HCT116 (cell line): ENCODE measurements at places on chromosomes 3 and 15. TPM values are rescaled to one million over a fixed set of nuclear protein-coding genes. Genes with fewer than 3 reads are reported as not detected.

The CLRN1 gene
- not detected for total RNA-seq

The SLC38A3 gene
- total RNA-seq: 3.1 TPM

The TGM4 gene
- total RNA-seq: not detected

The UMPS gene
- total RNA-seq: 41.3 TPM

The GOLGA8G gene
- not detected for total RNA-seq

The GPR149 gene
- not detected for total RNA-seq

The DNASE1L3 gene
- total RNA-seq: not detected

- H3K36me3 ChIP-seq: no peaks in the 10 kb centered on the region
- no peak overlapping the region for H3K27ac ChIP-seq
- H3K27me3 ChIP-seq: no peaks in the 10 kb centered on the region
- DNase-seq: no peak
- H3K4me3 ChIP-seq: no peak overlapping the region
These were observed 131.6 kb downstream of the C3orf70 start for GRCh38 chr3:185021256-185021655.

GRCh38 chr3:10570196-10570946 is 65.0 kb upstream of the ATP2B2 start:
- no peaks in the 10 kb centered on the region for H3K36me3 ChIP-seq
- H3K27ac ChIP-seq: no peak overlapping the region
- no peaks in the 10 kb centered on the region for H3K4me1 ChIP-seq

GRCh38 chr3:193049935-193050334 is 132.3 kb upstream of the MB21D2 start:
- DNase-seq: no peak
- no peak overlapping the region for H3K4me3 ChIP-seq
- no peaks in the 10 kb centered on the region for H3K4me1 ChIP-seq
- H3K27ac ChIP-seq: no peak overlapping the region

DNA sequence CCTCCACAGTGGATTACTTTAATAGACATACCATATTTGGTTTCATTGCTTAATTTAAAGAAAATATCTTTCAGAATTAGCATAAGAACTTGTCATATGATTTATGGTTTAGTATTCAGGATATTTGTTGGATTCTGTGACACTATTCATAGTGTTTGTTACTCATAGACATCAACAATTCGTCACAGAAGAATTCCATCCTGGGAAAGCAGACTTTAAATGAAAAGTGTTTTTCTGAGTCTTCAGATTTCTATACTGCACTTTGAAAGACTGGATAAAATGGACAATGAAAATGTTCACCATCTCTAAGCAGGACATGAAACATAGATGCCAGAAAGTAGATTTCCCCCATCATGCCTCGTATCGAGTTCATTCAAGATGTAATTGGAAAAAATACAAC is 435.6 kb upstream of the ONECUT1 start:
- DNase-seq: no peak
- H3K4me3 ChIP-seq: no peak overlapping the region
- no peaks in the 10 kb centered on the region for H3K4me1 ChIP-seq
- 0 out of 2 replicates have a peak, but pooled peaks cover 5% of the 10 kb centered on the region for H3K27me3 ChIP-seq
- no peaks in the 10 kb centered on the region for H3K36me3 ChIP-seq

- no peak for DNase-seq
- no peak overlapping the region for H3K4me3 ChIP-seq
These were observed 86.4 kb upstream of the VGLL3 start for GRCh38 chr3:87077355-87077754.

DNA sequence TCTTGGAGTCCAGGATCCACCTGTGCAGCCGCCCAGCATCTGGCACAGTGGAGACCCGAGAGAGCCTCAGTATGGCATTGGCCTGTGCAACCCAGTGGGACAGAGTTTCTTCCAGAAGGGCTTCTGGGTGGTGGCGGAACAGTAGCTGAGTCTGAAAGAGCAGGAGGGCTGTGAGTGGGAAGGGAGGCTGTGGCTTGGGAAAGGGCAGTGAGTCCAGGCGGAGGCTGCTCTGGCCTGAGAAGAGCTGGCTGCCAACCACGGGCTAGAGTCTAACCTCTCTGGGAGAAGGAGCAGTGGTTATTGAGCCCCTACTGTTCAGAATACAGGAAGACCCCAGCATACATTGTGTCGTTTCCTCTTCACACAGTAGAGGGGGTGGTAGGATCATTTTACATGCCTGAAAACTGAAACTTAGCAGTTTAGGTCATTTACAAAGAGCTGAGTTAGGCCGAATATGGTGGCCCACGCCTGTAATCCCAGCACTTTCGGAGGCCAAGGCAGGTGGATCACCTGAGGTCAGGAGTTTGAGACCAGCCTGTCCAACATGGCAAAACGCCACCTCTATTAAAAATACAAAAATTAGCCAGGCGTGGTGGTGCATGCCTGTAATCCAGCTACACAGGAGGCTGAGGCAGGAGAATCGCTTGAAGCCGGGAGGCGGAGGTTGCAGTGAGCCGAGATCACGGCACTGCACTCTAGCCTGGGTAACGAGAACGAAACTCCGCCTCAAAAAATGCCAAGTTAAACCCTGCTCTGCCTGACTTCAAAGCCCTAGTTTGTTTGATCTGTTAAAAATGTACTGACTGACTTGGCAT is 3.2 kb downstream of the AEN start:
- DNase-seq: no peak
- H3K4me3 ChIP-seq: no peak overlapping the region
- peaks cover 58% of the 10 kb centered on the region for H3K4me1 ChIP-seq
- peaks cover 37% of the 10 kb centered on the region for H3K36me3 ChIP-seq

DNA sequence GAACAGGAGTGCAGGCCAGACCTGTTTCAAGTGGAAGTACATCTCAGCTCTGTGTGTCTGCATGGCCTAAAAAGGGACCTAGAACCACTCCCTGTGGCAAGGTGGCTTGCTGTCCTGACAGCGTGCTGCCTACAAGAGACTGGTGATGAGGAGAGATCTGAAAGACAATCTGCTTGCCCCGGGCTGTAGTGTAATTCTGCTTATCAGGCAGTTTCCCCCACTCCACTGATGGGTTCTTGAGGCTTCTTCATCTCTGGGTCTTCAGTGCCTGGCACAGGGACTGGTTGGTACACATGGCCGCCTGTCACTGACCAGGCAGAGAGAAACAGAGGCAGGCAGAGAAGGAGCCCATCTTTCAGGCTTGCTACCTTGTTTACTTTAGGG is 57.6 kb downstream of the HEG1 start:
- H3K36me3 ChIP-seq: no peaks in the 10 kb centered on the region
- no peak overlapping the region for H3K4me3 ChIP-seq
- H3K27ac ChIP-seq: no peak overlapping the region
- DNase-seq: no peak

GRCh38 chr3:33746416-33747116 is 28.5 kb upstream of the CLASP2 start:
- no peaks in the 10 kb centered on the region for H3K36me3 ChIP-seq
- H3K27me3 ChIP-seq: no peaks in the 10 kb centered on the region
- no peaks in the 10 kb centered on the region for H3K4me1 ChIP-seq
- no peak for DNase-seq

GRCh38 chr15:53031469-53031868 is 241.3 kb upstream of the ONECUT1 start:
- no peaks in the 10 kb centered on the region for H3K36me3 ChIP-seq
- DNase-seq: no peak
- no peaks in the 10 kb centered on the region; the same call in 1 of the 2 replicates for H3K27me3 ChIP-seq
- H3K4me3 ChIP-seq: no peak overlapping the region
- no peak overlapping the region for H3K27ac ChIP-seq
- no peaks in the 10 kb centered on the region for H3K4me1 ChIP-seq

GRCh38 chr3:144590854-144591253 is 619.2 kb downstream of the DIPK2A start:
- no peaks in the 10 kb centered on the region for H3K27me3 ChIP-seq
- no peak overlapping the region for H3K27ac ChIP-seq
- no peak for DNase-seq
- no peaks in the 10 kb centered on the region for H3K36me3 ChIP-seq
- no peaks in the 10 kb centered on the region for H3K4me1 ChIP-seq
- no peak overlapping the region for H3K4me3 ChIP-seq

DNA sequence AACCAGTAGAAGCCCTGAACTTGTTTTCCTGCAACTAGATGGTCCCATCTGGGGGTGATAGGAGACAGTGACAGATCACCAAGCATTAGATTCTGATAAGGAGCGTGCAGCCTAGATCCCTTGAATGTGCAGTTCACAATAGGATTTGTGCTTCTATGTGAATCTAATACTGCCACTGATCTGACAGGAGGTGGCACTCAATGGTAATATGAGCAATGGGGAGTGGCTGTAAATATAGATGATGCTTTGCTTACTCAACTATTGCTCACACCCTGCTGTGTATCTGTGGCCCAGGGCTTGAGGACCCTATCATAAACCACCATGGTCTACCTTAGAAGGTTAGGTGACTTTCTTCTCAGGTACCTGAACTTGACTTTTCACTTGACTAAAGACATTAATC is 417.1 kb upstream of the ARHGEF26 start:
- no peak for DNase-seq
- no peak overlapping the region for H3K27ac ChIP-seq
- H3K36me3 ChIP-seq: no peaks in the 10 kb centered on the region
